Activated naive CD4-positive, alpha-beta T cell treated with anti-CD3 and anti-CD28 coated beads, Interleukin-2, amount 10 ng/mL, durations not matched to agents 7 days and 5 days (primary cell): ENCODE measurements at places on chromosomes 12 and 14.

DNA sequence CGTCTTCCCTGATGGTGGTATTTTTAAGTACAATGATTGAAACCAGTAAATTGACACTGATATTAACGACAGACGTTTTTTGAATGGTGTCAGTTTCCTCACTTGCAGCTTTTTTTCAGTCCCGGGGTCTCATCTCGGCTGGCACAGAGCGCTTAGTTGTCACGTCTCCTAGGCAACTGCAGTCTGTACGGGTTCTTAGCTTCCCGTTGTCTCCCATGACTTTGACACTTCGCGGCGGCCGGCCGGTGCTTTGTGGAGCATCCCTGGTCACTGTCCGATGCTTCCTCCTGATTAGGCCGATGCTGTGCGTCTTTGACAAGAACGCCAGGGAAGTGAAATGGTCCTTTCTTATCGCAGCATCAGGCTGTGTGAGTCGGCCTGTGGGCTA, 67.4 kb downstream of the ADGRD1 start:
- no peak for DNase-seq

DNA sequence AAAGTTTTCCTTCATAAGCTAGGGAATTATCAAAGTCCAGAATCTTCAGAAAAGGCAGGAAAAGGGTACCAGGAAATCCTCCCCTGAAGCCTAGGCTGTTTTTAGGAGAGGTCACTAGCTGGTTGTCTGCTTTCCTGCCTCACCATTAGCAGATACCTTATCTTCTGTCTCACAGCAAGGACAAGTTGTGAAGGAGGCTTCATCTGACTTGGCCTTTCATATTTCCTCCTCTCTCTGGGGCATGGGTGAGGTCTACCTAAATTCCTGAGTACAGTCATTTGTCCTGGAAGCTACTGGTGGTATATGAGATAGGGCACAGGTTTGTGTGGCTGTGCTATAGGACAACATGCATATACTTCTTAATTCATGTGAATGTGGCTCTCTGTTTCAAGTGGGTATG, 2.3 kb downstream of the FOXJ2 start:
- no peak for DNase-seq

DNA sequence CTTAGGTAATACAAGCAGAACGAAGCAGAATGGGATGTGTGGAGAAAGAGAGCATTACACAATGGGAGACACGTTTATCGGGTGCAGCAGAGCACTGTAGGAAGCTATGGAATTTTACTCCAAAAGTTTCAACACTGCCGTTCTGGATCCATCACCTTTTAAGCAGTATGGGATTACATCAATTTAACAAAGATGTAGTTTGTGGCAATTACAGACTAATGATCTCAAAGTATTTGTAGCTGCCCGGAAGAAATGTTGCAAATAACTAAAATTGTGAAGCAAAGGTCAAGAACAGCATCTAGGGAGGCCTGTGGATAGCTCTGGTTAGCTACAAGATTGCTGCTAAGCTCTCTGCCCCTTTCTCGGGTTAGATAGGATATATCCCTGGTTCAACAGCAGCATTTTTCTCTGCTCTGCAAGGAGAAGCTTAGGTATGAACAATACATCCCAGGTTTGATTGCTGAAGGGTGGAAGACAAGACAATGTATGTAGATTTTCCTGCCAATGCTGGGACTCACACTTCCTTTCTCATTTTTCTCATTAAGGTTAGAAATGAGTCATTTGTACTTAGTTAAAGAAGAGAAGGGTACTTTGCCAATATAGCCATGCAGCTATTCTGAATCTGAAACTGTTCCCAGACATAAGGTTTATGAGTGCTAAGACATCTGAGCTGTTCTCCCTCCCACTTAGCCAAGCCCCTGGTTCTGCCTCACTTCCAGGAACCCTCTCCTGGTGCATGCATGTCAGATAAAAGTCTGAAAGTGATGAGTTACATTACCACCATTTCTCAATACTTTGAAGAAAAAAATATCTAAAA, 75.0 kb upstream of the HIF1A start:
- no peak for DNase-seq

- DNase-seq, result no peak
These were observed 50.4 kb downstream of the RPH3A start for GRCh38 chr12:112841906-112842305.

DNA sequence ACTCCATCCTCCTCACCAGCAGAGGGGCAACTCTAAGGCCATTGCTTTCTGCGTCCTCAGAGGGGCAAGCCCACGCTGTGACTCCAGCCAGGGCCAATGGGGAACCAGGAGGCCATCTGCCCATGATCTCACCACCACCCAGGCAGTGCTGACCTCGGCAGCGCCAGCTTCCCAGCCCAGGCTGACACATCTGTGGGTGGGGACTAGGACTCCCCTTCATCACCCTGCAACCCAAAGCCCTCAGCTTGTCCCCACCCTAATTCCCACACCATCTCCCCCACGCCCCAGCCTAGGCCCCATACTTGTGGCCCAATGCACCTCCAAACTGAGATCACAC, 58.6 kb downstream of the VWF start:
- DNase-seq, result no peak

DNA sequence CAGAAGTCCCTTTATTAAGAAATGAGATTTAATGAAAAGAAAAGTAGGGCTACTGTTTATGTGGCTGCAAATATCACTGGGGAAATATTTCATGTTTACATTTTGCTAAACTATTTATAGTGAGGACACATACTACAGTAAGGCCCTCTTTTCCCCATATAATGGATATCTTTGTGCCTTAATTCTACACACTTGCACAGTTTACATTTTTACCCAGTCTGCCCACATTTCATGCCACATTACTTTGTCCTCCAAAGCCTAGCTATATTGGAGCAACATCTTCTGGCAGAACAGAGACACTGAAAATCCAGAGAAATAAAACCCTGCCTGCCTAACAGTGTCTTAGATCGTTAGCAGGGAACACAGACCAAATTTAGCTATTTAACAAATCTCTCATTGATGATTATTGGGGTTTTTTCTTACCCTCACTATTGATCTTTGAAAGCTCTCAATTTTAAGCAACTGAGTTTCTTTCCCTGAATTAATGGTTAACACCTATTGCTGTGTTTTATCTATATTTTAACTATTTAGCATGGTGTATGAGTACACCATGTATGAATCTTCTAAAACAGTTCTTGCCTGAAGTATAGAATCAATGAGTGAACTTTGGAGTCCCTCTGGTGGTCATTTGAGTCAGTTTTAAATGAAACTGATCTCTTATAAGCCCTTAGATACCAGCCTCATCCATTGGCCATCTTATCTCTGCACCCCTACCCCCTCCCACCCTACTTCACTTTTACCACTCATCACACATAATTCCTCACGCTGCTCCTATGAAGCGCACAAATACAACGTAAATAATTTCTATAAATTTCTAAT, 170.2 kb downstream of the BCAT1 start:
- no peak for DNase-seq

GRCh38 chr14:50667684-50667995, 466 bp downstream of the SAV1 start:
- no peak for DNase-seq

DNA sequence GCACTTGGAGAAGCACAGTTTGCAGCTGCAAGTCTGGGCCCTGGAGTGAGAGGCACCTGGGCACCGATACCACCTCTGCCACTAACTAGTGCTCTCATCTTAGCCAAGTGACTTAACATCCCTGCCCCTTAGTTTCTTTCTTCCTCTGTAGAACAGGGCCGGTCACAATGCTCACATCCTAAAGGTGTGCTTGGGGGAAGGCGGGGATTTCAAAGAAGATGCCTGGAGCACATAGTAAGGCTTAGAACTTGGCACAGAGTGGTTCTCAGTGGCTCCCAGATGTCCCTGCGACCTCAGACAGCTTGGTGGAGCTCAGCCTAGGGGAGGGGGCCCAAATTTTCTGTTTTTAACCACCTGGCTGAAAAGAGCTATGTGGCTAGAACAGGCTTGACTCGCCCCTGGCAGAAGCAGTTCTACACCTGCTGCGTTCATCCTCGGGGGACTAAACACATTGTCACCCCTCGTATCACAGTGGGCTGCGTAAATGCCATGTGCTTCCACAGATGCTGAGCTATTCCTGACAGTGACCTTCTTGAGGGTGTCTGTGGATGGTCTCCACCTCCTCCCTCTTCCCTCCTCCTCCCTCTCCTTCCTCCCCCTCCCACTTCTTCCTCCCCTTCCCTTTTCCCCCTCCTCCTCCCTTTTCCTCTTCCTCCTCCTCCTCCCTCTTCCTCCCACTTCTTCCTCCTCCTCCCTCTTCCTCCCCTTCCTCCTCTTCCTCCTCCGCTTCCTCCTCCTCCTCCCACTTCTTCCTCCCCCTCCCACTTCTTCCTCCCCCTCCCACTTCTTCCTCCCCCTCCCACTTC, 112.1 kb downstream of the PHETA1 start:
- no peak for DNase-seq

DNA sequence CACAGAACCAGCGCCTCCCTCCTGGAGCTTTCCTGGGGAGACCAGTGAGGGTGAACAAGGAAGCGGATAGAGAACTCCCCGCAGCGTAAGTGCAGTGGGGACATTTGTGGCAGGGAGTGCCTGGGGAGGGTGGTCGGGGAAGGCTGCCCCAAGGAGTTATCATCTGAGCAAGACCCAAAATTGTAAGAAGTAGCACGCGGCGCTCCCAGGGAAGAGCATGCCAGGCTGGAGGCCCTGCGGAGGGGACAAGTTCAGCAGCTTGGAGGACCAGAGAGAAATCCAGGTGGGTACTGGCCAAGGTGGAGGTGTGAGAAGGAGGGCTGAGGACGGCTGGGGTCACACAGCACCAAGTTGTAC, 46.2 kb upstream of the RIMBP2 start:
- DNase-seq, result no peak

DNA sequence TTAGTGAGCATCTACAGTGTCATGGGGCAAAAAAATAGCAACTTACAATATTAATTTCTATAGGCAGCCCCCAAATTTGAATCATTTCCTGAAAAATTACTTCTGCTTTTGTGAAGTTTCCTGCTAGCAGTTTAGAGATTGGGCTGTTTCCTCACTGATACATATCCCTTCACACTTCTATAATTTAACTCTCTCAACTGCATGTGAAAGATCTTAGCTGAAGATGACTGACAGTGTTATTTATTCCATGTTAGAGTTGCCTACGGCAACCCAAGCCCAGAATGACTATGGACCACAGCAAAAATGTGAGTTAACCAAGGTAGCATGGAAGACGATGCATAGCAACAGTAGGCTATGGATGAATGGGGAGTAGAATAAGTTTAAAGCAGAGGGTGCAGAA, at the start of gene KLRG1:
KLRG1 (plus strand) TSS at position 134 of the 400 bp plus-strand sequence; CDS start at position 224, 90 bp downstream.
- DNase-seq, result no peak

GRCh38 chr14:58747181-58747580, 109.4 kb downstream of the DACT1 start:
- no peak for DNase-seq

DNA sequence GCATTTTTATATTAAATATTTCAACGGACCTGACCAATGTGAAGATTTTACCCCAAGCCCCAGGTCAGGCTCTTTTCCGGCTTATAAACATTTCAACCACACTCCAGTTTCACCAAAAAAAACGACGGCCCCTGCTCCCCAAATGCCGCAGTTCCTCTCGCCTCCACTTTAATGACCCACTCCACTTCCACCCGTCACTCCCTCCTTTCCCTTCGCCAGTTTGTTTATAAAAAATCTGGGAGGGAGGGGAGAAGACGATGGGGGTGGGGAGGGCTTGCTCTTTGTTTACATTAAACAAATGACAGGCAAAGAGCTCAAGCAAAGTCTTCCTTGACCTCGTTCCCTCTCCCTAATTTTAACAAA, 5.4 kb downstream of the SIX6 start:
- DNase-seq, result no peak

DNA sequence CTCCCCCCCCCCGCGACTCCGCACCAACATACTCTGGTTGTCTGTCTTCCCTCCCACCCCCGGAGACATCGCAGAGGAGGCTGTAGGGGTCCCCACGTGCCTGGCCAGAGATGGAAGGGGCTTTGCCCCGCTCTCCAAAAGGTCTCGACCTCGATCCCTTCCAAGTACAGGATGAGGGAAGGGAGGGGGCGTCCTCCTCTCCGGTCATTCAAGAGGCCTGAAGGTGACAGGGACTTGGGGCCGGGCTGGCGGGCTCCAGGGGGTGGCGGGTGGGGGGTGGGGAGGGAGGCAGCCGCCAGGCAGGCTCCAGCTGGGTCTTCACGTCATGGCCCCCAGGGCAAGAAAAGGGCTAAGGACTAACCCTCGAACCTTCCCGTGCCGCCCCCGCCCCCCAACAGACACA, 15.1 kb downstream of the TBX3 start:
- DNase-seq, result no peak

- DNase-seq, result no peak
These were observed 116.3 kb downstream of the RTN1 start for GRCh38 chr14:59754256-59754655.
